CD14-positive monocyte (primary cell): ENCODE measurements at places on chromosomes 4 and X. TPM values are rescaled to one million over a fixed set of nuclear protein-coding genes. Genes with fewer than 3 reads are reported as not detected.

The PPP4R3C gene
- polyA plus RNA-seq: not detected in 2 replicates

The OPN1LW gene
- not detected in 2 replicates for polyA plus RNA-seq

The HSFX4 gene
- not detected for polyA plus RNA-seq

GRCh38 chr4:27662426-27662825, 801.8 kb downstream of the STIM2 start:
- H3K4me1 ChIP-seq: no peaks in the 10 kb centered on the region
- H3K4me3 ChIP-seq: no peak overlapping the region
- H3K27me3 ChIP-seq: no peaks in the 10 kb centered on the region
- no peaks in the 10 kb centered on the region for H3K36me3 ChIP-seq
- no peak for DNase-seq

- no peaks in the 10 kb centered on the region for H3K4me1 ChIP-seq
- H3K27me3 ChIP-seq: no peaks in the 10 kb centered on the region
- H3K4me3 ChIP-seq: no peak overlapping the region
- DNase-seq: no peak
- H3K27ac ChIP-seq: no peak overlapping the region
- H3K36me3 ChIP-seq: no peaks in the 10 kb centered on the region
These were observed 127.9 kb upstream of the PCDH18 start for GRCh38 chr4:137660211-137660610.

- H3K36me3 ChIP-seq: no peaks in the 10 kb centered on the region
- H3K4me1 ChIP-seq: peaks cover 6% of the 10 kb centered on the region
- peak; percentile 32 for DNase-seq
- H3K27me3 ChIP-seq: peaks cover 26% of the 10 kb centered on the region
These were observed 1.4 kb upstream of the ZNF185 start for GRCh38 chrX:152896450-152896849.

DNA sequence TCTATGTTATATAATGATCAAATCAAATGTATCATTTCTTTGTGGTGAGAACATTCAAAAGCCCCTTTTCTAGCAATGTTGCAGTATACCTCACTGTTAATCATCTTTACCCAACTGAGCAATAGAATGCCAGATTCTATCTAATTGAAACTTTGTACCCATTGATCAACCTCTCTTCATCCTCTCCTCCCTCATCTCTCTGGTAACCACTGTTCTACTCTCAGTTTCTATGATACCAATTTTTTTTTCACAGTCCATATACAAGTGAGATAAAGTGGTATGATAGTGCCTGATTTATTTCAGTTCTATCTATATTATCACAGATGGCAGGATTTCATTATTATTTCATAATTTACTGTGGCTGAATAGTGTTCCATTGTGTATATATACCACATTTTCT, 209.8 kb downstream of the SPCS3 start:
- no peaks in the 10 kb centered on the region for H3K27me3 ChIP-seq
- H3K36me3 ChIP-seq: no peaks in the 10 kb centered on the region

- H3K4me1 ChIP-seq: no peaks in the 10 kb centered on the region
- no peak overlapping the region for H3K4me3 ChIP-seq
- no peaks in the 10 kb centered on the region for H3K36me3 ChIP-seq
- H3K27ac ChIP-seq: no peak overlapping the region
- DNase-seq: no peak
- H3K27me3 ChIP-seq: no peaks in the 10 kb centered on the region
These were observed 19.4 kb downstream of the AREG start for GRCh38 chr4:74464291-74464690.

- H3K4me3 ChIP-seq: no peak overlapping the region
- no peaks in the 10 kb centered on the region for H3K27me3 ChIP-seq
- DNase-seq: peak; percentile 81
- H3K4me1 ChIP-seq: peaks cover 41% of the 10 kb centered on the region
- H3K36me3 ChIP-seq: no peaks in the 10 kb centered on the region
These were observed 205.9 kb downstream of the STIM2 start for GRCh38 chr4:27066591-27066990.
